Motor neuron (in vitro differentiated cells): ENCODE measurements at places on chromosomes 16 and 17. TPM values are rescaled to one million over a fixed set of nuclear protein-coding genes. Genes with fewer than 3 reads are reported as not detected.

Gene FBRS
- 33.2 and 38.5 TPM in 2 replicates for total RNA-seq

Gene ZCCHC14
- 29.5 and 31.4 TPM in 2 replicates for total RNA-seq

Gene RHBDF2
- total RNA-seq: 0.79 and 1.5 TPM in 2 replicates

Gene SERPINF2
- 0.11 and 0.31 TPM in 2 replicates for total RNA-seq

Gene KCNJ2
- total RNA-seq: 1.1 TPM in 2 replicates

Gene MYH8
- 0.09 and 0.17 TPM in 2 replicates for total RNA-seq

Gene CCL3
- total RNA-seq: not detected in 2 replicates

Gene MSLN
- total RNA-seq: 1.0 TPM in 1 of 2 replicates, not detected in the other

Gene MT1G
- 1.6 and 2.8 TPM in 2 replicates for total RNA-seq

- no peak for ATAC-seq
These were observed 85.0 kb upstream of the ATF7IP2 start for GRCh38 chr16:10300905-10301304.

GRCh38 chr17:31309556-31309955 is 4.3 kb downstream of the EVI2B start:
- ATAC-seq: no peak

DNA sequence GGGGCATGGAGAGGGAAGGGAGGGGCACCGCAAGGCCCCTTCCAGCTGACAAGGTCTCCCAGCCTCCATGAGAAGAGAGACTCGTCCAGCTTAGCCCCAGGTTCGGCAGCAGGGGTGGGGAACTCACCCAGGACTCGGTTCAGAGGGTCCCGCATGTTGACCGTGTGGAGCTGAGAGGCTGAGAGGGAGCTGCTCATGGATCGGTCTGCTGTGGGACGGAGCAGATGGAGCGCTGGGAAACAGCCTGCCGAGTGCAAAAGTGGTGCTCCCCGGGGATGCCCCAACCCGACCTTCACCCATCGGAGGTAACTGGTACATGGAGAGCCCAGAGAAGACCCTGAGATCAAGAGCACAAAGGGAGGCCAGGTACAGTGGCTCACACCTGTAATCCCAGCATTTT is 4.9 kb downstream of the CSF3 start:
- no peak for ATAC-seq

- ATAC-seq: no peak
These were observed at the start of gene MYLK3 for GRCh38 chr16:46747777-46748651. TSS of gene MYLK3 (minus strand) at chr16:46748344. CDS start at chr16:46748193, 151 bp downstream.

- no peak for ATAC-seq
These were observed 12.0 kb downstream of the ERBB2 start for GRCh38 chr17:39711851-39712250.

DNA sequence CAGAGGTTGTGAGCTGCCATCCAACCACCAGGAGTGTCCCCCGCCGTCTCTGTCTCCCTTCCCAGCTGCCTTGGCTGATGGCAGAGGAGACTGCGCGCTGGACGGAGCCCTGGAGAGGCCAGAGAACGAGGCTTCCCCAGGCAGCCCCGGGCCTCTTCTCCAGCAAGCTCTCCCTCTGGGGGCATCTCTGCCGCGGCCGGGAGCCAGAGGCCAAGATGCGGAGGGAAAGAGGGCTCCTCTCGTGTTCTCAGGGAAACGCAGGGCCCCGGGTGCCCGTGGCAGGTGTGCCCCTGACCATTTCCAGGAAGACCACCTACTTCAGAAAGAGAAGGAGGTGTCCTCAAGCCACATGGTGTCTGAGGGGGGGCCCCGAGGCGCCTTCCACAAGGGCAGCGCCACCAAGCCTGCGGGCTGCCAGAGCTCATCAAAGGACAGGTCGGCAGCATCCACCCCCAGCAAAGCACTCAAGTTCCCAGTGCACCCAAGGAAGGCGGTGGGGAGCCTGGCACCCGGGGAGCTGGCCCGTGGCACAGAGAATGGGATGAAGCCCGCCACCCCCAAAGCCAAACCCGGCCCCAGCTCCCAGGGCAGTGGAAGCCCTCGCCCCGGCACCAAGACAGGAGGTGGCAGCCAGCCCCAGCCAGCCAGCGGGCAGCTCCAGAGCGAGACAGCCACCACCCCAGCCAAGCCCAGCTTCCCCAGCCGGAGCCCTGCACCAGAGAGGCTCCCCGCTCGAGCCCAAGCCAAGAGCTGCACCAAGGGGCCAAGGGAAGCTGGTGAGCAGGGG is 14.8 kb upstream of the ZFPM1 start:
- no peak for ATAC-seq

DNA sequence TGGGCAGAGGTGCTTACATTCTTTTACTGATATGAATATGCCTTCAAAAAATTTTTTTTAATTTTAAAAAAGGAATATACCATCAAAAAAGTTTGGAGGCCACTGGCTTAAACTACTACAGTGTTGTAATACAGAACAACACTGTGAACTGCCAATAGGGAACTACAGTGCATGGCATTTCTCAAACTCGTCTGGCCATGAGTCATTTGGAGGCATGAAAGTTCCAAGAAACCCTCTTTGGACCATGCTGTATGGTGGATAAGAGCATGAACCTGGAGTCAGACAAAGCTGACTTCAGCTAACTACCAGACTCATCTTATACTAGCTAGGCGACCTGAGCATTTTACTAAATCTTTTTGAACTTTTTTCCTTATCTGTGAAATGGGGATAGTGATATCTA is 9.2 kb upstream of the NF1 start:
- ATAC-seq: peak; percentile 27

DNA sequence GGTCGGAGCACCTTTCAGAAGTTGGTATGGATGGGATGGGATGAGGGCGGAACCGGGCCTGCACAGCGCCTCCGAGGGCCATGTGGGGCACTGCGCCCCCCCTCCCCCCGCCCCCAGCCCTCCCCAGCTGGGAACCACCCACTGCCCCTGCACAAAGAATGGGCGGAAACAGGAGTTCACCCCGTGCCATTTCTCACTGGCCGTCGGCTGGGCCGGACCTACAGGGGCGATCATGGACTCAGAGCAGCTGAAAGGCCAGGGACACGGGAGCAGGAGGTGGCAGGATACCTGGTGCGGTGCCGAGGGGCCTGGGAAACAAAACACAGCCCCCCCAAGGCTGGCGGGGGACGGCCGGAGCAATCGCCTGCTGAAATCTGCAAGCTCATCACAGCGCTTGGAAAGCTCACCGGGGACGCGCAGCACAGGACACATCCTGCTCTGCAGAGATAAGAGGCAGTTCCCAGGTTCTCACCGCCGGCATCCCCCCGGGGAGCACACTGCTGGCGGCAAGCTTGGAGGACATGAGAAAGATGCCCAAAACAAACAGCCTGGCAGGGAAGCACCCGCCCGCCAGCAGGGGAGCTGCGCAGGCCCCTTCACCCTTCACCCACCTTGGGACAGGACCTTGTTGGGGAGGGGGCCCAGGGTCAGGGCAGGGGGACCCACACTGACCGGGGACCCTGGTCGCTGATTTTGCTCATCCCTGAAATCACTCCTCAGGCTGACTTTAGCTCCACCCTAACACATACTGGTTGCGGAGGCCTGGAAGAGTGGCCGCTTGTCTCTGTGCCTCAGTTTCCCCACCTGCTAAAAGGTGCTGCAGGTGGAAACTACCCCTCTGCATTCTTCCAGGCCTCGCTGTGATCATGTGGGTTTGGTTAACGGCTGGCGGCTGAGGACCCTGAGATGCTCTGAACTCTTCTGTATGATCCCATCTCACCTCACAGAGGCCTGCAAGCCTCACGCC is 263.9 kb downstream of the C16orf95 start:
- no peak for ATAC-seq

GRCh38 chr17:79644617-79645016 is 33.8 kb upstream of the RBFOX3 start:
- ATAC-seq: no peak

- ATAC-seq: no peak
These were observed 2.3 kb upstream of the GRB2 start for GRCh38 chr17:75407655-75408352.

GRCh38 chr16:77885571-77886295 is 97.4 kb downstream of the VAT1L start:
- ATAC-seq: no peak

GRCh38 chr17:80449930-80450576 is 26.4 kb downstream of the NPTX1 start:
- no peak for ATAC-seq

- ATAC-seq: no peak
These were observed 215.3 kb downstream of the C16orf95 start for GRCh38 chr16:87101903-87102302.

- no peak for ATAC-seq
These were observed 13.2 kb upstream of the CLEC18C start for GRCh38 chr16:70160388-70160787.
